ENCODE measurements at places on chromosomes 12 and 14.

GRCh38 chr12:52234223-52234810 lies 1.3 kb downstream of the KRT7 start:
- H3K36me3 ChIP-seq, result no peaks in the 10 kb centered on the region
- H3K27ac ChIP-seq, result no peak overlapping the region
- no peak overlapping the region for H3K4me3 ChIP-seq
- H3K27me3 ChIP-seq, result no peaks in the 10 kb centered on the region
- peaks cover 8% of the 10 kb centered on the region for H3K4me1 ChIP-seq

DNA sequence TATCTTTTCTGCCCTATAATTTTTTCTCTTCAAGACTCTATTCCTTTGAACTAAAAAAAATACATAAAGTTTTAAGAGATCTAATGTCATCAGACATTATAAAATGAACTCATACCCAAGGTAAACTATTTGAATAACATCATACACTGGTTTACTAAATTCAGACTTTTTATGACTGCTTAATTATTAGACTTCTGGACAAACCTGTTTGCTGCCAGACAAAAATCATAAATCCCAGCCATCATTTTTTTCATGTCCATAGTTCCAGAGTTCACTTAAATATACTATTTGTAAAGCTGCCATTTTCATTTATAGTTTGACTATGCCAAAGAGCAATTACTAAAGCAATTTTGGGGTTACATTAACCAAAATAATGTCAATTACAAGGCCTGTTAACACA lies 34.0 kb downstream of the USP44 start:
- H3K27me3 ChIP-seq, result no peaks in the 10 kb centered on the region
- H3K27ac ChIP-seq, result peak overlapping the region; percentile 19
- H3K4me3 ChIP-seq, result no peak overlapping the region
- peaks cover 23% of the 10 kb centered on the region for H3K36me3 ChIP-seq

DNA sequence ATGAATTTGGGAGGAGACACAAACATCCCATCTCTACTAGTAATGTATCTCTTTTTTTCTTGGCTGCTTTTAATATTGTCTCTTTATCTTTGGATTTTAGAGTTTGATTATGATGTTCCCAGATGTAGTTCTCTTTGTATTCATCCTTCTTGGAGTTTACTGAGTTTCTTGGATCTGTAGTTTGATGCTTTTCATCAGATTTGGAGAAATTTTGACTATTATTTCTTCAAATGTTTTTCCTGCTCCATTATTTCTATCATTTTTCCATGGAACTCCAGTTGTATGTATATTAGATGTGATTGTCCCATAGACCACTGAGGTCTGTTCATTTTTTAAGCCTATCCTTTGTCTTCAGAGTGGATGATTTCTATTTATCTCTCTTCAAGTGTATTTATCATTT lies 90.7 kb upstream of the ARHGAP5 start:
- no peak overlapping the region for H3K4me3 ChIP-seq
- no peaks in the 10 kb centered on the region for H3K36me3 ChIP-seq
- H3K27ac ChIP-seq, result no peak overlapping the region
- H3K27me3 ChIP-seq, result no peaks in the 10 kb centered on the region

- no peaks in the 10 kb centered on the region for H3K36me3 ChIP-seq
- no peak overlapping the region for H3K27ac ChIP-seq
- H3K27me3 ChIP-seq, result no peaks in the 10 kb centered on the region
- DNase-seq, result peak; percentile 28
- H3K4me1 ChIP-seq, result no peaks in the 10 kb centered on the region
- H3K4me3 ChIP-seq, result no peak overlapping the region
Observed at GRCh38 chr12:12466157-12466556, 96.5 kb downstream of the DUSP16 start.

DNA sequence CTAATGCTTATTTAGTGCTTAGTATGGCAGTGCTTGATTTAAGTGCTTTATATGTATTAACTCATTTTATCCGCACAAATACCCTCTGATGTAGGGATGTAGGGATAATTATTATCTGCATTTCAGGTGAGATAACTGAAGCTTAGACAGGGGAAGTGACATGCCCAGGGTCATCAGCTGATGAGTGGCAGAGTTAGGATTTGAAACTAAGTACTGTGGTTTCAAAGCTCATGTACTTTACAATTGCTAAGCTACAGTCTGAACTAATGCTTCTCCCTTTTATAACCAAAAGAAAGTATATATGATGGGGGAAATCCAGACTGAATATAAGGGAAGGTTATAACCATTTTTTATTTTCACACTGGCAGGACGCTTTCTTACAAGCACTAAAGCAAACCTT lies 229.6 kb upstream of the NAV3 start:
- no peak for DNase-seq
- no peaks in the 10 kb centered on the region for H3K27me3 ChIP-seq
- H3K4me1 ChIP-seq, result no peaks in the 10 kb centered on the region
- no peak overlapping the region for H3K27ac ChIP-seq
- no peak overlapping the region for H3K4me3 ChIP-seq
- H3K36me3 ChIP-seq, result no peaks in the 10 kb centered on the region

DNA sequence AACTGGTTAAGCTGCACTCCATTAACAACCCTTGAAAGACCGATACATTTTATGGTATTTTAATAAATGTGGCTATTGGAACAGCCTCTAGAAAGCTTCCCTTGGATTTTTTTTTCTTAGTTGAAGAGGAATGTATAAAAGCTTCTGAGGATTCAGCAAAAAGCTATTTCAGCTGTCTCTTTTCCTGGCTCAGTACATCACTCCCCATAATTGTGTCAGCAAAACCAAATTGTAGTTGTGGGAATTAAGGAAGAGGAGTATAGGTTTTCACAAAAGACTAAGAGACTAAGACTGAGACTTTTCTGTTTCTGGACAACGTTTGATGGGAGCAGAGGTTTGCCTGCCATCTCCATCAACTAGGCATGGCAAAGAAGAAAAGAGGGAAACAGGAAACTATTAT lies 106.5 kb downstream of the C12orf50 start:
- no peak for DNase-seq
- H3K4me1 ChIP-seq, result no peaks in the 10 kb centered on the region
- H3K27ac ChIP-seq, result no peak overlapping the region
- H3K4me3 ChIP-seq, result no peak overlapping the region
- H3K36me3 ChIP-seq, result no peaks in the 10 kb centered on the region

- peaks cover 2% of the 10 kb centered on the region for H3K4me1 ChIP-seq
- H3K36me3 ChIP-seq, result no peaks in the 10 kb centered on the region
- peak overlapping the region; percentile 72 for H3K4me3 ChIP-seq
Observed at GRCh38 chr12:53995378-53996239, 4.4 kb upstream of the HOXC9 start.
